Activated T-helper 1 cell treated with anti-CD3 and anti-CD28 coated beads, Interleukin-12 subunit alpha, Interleukin-12 subunit beta, Interleukin-2, Interleukin-4 antibody, amounts not matched to agents 30 ng/mL and 10 ng/mL and 1 ng/mL, durations not matched to agents 14 hours and 24 hours and 36 hours (primary cell): ENCODE measurements at places on chromosomes 7 and 10.
A peak's percentile ranks its signal among the peaks of the same experiment; 100 is the strongest.

GRCh38 chr10:49598986-49599385 is 11.1 kb upstream of the SLC18A3 start:
- H3K4me3 ChIP-seq = no peak overlapping the region
- H3K4me1 ChIP-seq = no peaks in the 10 kb centered on the region
- H3K27me3 ChIP-seq = peaks cover 10% of the 10 kb centered on the region
- H3K27ac ChIP-seq = no peak overlapping the region

DNA sequence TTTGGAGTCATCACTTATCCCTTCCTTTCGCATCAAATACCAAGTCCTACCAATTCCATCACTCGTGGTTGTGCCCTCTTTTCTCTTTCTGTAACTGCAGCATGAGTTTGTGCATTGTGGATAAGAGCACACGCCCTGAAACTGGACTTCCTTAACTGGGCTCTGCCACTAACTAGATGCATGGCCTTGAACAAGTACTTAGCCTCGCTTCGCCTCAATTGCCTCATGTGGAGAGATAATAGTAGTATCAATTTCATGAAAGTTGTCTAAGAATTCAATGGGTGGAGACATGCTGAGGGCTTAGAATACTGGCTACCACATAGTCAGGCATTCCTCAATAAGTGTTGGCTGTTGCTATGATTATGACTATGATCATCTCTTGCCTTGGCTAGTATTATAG is 41.5 kb downstream of the CFAP43 start:
- H3K4me1 ChIP-seq = no peaks in the 10 kb centered on the region
- H3K27me3 ChIP-seq = peaks cover 13% of the 10 kb centered on the region
- no peak overlapping the region for H3K4me3 ChIP-seq
- no peak overlapping the region for H3K27ac ChIP-seq
- H3K36me3 ChIP-seq = no peaks in the 10 kb centered on the region
- no peak for DNase-seq

GRCh38 chr7:135186841-135187253 is 16.3 kb upstream of the CYREN start:
- DNase-seq = no peak
- H3K27ac ChIP-seq = no peak overlapping the region
- H3K36me3 ChIP-seq = peaks cover 57% of the 10 kb centered on the region
- no peak overlapping the region for H3K4me3 ChIP-seq
- no peaks in the 10 kb centered on the region for H3K4me1 ChIP-seq

- H3K4me1 ChIP-seq = no peaks in the 10 kb centered on the region
- no peak overlapping the region for H3K27ac ChIP-seq
- no peak for DNase-seq
- H3K27me3 ChIP-seq = no peaks in the 10 kb centered on the region
Measured at GRCh38 chr10:69769395-69769992, 32.2 kb upstream of the COL13A1 start.

DNA sequence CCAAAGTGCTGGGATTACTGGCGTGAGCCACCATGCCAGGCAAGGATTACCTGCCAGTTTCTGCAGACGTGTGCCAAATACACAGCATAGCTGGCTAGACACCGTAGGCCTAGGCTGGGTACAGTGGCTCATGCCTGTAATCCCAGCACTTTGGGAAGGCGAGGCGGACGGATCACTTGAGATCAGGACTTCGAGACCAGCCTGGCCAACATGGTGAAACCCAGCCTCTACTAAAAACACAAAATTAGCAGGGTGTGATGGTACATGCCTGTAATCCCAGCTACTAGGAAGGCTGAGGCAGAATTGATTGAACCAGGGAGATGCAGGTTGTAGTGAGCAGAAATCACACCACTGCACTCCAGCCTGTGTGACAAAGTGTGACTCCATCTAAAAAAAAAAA is 868 bp downstream of the RFC2 start:
- no peaks in the 10 kb centered on the region for H3K27me3 ChIP-seq
- no peak for DNase-seq
- H3K4me1 ChIP-seq = peaks cover 21% of the 10 kb centered on the region
- H3K4me3 ChIP-seq = peak overlapping the region; percentile 95

DNA sequence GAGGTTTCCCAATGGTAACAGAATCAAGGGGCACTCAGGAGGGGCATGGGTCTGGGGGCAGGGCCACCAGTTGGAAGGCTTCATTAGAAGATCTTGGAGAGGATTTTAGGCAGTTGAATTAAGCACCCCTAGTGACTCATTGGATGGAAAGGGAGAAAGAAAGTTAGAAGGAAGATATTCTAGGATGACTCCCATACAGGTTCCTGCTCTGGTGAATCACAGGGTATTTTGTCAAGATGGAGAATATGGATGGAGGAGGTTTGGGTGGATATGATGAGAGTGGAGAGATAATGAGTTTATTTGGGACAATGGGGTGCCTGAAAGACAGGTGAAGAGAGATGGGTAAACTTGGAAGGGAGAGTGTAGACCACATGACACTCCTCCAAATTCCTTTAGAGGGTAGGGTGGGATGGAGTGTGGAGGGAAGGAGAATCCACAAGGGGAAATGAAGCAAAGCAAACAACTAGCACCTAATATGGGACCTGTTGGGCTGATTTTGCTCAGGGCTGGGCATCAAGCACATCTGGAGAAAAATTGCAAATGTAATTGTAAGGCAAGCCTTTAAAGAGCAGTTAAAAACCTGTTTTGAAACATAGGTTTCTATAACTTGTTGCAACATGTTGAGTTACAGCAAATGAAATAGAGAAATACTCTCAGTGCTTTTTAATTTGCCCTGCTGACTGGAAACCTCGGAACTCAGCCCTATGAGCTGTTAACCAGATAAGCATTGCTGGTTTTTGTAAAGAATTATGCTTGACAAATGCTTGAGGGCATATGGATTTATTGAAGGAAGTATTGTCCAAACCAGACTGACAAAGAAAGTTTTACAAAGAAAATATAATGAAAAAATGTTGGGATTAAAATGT is 2.9 kb upstream of the ENTPD7 start:
- no peak for DNase-seq
- no peak overlapping the region for H3K4me3 ChIP-seq
- peaks cover 17% of the 10 kb centered on the region for H3K4me1 ChIP-seq

GRCh38 chr10:43965918-43966570 is 317.4 kb upstream of the ZNF32 start:
- H3K27me3 ChIP-seq = peaks cover 16% of the 10 kb centered on the region
- H3K4me3 ChIP-seq = no peak overlapping the region
- H3K27ac ChIP-seq = no peak overlapping the region
- DNase-seq = no peak
- H3K4me1 ChIP-seq = no peaks in the 10 kb centered on the region

- peaks cover 5% of the 10 kb centered on the region for H3K36me3 ChIP-seq
- peaks cover 8% of the 10 kb centered on the region for H3K4me1 ChIP-seq
- no peak overlapping the region for H3K4me3 ChIP-seq
- H3K27me3 ChIP-seq = no peaks in the 10 kb centered on the region
Measured at GRCh38 chr10:32000937-32001336, 55.3 kb downstream of the KIF5B start.

DNA sequence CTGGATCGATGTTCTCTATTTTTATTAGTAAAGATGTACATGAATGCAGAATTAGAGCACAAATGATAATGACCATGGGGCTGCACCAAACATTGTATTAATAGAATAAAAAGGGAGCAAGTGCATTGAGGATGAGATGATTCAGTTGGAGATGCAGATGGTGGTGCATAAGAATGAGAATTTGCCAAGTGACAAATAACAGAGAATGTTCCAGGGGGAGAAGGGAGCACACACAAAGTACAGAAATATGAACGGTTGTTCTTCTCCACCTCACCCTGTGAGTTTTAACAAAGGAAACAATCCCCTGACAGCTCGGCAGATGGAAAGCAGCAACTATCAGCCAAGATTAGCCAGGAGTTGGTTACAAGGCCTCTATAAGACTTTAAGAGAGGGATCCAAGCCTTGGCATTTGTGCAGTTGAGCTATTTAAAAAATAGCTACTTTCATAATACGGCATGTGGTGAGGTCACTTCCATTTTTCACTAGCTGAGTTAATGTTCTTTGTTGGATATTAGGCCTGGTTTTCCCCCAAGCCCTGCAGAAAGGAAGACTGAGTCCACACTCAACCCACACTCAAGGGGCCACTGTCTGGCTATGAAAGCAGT is 462.5 kb downstream of the TNS3 start:
- H3K4me3 ChIP-seq = no peak overlapping the region
- no peak overlapping the region for H3K27ac ChIP-seq
- H3K27me3 ChIP-seq = no peaks in the 10 kb centered on the region
- H3K4me1 ChIP-seq = no peaks in the 10 kb centered on the region

- H3K4me3 ChIP-seq = no peak overlapping the region
- H3K4me1 ChIP-seq = no peaks in the 10 kb centered on the region
- peaks cover 23% of the 10 kb centered on the region for H3K27me3 ChIP-seq
- H3K27ac ChIP-seq = no peak overlapping the region
- DNase-seq = no peak
- no peaks in the 10 kb centered on the region for H3K36me3 ChIP-seq
Measured at GRCh38 chr7:142910031-142910433, 23.5 kb downstream of the TRPV5 start.

DNA sequence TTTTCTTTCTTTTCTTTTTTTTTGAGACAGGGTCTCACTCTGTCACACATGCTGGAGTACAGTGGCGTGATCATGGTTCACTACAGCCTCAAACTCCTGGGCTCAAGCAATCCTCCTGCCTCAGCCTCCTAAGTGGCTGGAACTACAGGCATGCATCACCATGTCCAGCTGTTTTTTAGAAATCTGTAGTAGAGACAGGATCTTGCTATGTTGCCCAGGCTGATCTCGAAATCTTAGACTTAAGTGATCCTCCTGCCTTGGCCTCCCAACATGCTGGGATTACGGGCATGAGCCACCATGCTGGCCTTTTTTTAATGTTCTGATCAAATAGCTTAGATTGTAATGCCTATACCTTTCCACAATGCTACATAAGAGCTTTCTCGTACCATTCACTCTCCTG is 107.0 kb upstream of the KCTD7 start:
- no peaks in the 10 kb centered on the region for H3K4me1 ChIP-seq
- no peaks in the 10 kb centered on the region for H3K36me3 ChIP-seq
- no peak overlapping the region for H3K4me3 ChIP-seq
- DNase-seq = no peak

DNA sequence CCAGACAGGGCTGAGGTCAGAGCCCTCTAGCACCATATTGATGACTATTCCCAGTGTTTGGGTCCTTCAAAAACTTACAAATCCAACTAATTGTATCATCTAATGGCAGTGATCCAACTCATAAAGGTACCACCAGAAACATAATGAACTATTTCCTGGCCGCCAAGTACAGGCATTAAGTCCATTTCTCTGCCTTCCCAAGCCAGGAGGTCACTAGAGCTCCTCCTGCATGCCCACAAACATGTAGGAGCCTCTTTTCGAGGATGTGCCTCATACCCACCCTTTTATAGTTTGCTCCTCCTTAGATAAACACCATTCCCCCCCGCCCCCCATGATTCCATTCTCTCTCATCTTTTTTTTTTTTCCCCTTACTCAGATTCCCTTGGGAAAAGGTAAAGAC is 91.3 kb downstream of the CHN2 start:
- no peak for DNase-seq
- no peak overlapping the region for H3K27ac ChIP-seq
- H3K36me3 ChIP-seq = no peaks in the 10 kb centered on the region

DNA sequence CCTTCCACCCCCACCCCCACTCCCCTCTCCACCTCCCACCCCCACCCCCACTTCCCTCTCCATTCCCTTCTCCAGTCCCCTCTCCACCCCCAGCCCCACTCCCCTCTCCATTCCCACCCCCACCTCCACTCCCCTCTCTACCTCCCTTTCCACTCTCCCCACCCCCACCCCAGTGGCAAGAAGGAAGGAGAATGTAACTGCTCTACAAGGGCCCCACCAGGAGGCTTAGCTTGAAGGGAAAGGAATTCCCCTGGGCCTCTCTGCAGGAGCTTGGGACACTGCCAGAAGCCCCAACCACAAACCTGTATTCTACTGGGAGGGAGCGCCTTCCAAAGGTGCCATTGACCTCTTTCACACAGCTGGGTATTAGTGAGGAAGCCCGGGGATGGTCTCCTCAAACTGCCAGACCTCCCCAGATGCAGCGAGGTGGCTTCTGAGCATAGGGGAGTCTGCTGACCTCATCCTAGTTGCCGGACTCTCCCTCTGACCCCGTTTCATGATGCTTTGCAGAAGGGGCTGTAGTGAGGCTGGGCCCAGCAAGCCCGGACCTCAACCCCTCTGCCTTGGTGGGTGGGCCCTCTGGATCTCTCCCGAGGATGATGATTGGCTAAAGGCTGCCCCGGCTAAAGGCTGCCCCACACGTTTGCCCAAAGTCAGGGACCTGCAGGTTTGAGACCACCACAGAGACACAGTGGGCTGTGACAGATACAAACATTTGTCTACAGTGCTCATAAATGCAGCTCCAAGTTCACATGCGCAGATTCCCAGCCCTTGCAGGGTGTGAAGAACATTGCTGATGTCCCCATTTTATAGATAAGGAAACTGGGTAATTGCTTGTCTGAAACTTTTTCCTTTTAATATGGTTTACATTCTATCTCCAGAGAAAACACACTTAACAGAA is 2.9 kb downstream of the DEPP1 start:
- H3K27ac ChIP-seq = peak overlapping the region; percentile 40
- H3K36me3 ChIP-seq = no peaks in the 10 kb centered on the region
- peak overlapping the region; percentile 67 for H3K4me3 ChIP-seq
- no peaks in the 10 kb centered on the region for H3K27me3 ChIP-seq

GRCh38 chr10:129323879-129324278 is 143.2 kb upstream of the MGMT start:
- no peak for DNase-seq
- H3K36me3 ChIP-seq = no peaks in the 10 kb centered on the region
- H3K27ac ChIP-seq = no peak overlapping the region
- no peaks in the 10 kb centered on the region for H3K4me1 ChIP-seq
- H3K4me3 ChIP-seq = no peak overlapping the region

GRCh38 chr7:94089806-94090205 is 85.7 kb upstream of the BET1 start:
- H3K36me3 ChIP-seq = no peaks in the 10 kb centered on the region
- DNase-seq = no peak
- H3K4me3 ChIP-seq = no peak overlapping the region
- peaks cover 7% of the 10 kb centered on the region for H3K4me1 ChIP-seq
- H3K27ac ChIP-seq = no peak overlapping the region

DNA sequence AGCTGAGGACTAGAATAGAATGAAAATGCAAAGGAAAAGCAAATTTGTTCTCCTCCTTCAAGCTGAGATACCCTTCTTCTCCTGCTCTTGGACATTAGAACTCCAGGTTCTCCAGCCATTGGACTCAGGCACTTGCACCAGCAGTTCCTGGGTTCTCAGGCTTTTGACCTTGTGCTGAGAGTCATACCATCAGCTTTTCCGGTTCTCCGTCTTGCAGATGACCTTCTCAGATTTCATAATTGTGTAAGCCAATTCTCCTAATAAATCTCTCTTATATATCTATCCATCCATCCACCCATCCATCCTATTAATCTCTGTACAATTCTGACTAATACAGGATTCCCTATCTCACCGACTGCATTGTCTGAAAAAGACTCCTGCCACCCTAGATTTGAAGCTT is 108.3 kb downstream of the AHR start:
- no peak overlapping the region for H3K27ac ChIP-seq
- H3K36me3 ChIP-seq = no peaks in the 10 kb centered on the region
- H3K4me3 ChIP-seq = no peak overlapping the region
- no peaks in the 10 kb centered on the region for H3K27me3 ChIP-seq

DNA sequence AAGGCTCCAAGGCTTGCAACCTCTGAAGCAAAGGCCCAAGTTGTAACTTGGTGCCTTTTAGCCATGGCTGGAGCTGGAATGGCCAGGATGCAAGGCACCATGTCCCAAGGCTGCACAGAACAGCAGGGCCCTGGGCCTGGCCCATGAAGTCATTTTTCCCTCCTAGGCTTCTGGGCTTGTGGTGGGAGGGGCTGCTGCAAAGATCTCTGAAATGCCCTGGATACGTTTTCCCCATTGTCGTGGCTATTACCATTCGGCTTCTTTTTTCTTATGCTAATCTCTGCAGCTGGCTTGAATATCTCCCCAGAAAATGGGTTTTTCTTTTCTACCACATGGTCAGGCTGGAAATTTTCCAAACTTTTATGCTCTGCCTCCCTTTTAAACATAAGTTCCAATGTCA is 234.2 kb downstream of the CDK14 start:
- no peak for DNase-seq
- H3K27me3 ChIP-seq = no peaks in the 10 kb centered on the region
- no peak overlapping the region for H3K4me3 ChIP-seq
